ENCODE measurements at places on chromosomes 12 and 14.

DNA sequence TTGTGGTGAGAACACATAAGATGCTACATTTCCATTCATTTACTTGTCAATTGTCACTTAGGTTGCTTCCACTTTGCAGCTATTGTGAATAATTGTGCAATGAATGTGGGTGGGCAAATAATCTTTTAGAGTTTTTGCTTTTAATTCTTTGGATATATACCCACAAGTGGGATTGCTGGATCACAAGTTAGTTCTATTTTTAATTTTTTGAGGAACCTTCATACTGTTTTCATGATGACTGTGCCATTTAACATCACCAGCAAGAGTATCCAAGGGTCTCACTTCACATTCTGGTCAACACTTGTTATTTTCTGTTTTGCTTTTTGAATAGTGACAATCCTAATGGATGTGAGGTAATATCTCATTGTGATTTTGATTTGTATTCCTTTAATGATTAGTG lies 10.5 kb downstream of the CLEC6A start:
- DNase-seq, result no peak

- no peak for DNase-seq
These were observed 3.1 kb downstream of the FKBP4 start for GRCh38 chr12:2797721-2798418.

DNA sequence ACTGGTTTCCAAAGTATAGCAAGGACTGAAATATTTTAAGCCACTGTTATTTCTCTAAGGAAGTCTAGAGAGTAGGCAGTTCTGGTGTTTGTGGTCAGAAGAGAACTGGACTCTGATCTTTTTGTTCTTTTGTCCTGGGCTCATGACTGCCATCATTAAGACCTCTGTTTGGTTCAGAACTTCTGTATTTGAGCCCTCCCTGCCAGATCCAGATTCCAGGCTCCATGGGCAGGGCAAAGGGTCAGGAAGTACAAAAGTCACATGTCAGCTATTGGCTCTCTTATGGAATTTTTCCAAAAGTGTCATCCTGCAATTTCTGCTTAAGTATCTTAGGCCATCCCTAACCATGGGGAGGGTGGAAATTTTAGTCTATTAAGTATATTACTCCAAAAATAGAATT lies 6.8 kb downstream of the PIWIL1 start:
- DNase-seq, result no peak

GRCh38 chr12:75447691-75448393 lies 32.7 kb upstream of the GLIPR1 start:
- DNase-seq, result no peak

- DNase-seq, result no peak
These were observed 131.9 kb downstream of the PRKCH start for GRCh38 chr14:61453103-61453767.

GRCh38 chr12:59444932-59445331 lies 150.9 kb upstream of the SLC16A7 start:
- peak; percentile 12 for DNase-seq

- no peak for DNase-seq
These were observed 27.0 kb upstream of the AKAP5 start for GRCh38 chr14:64438181-64438841.

DNA sequence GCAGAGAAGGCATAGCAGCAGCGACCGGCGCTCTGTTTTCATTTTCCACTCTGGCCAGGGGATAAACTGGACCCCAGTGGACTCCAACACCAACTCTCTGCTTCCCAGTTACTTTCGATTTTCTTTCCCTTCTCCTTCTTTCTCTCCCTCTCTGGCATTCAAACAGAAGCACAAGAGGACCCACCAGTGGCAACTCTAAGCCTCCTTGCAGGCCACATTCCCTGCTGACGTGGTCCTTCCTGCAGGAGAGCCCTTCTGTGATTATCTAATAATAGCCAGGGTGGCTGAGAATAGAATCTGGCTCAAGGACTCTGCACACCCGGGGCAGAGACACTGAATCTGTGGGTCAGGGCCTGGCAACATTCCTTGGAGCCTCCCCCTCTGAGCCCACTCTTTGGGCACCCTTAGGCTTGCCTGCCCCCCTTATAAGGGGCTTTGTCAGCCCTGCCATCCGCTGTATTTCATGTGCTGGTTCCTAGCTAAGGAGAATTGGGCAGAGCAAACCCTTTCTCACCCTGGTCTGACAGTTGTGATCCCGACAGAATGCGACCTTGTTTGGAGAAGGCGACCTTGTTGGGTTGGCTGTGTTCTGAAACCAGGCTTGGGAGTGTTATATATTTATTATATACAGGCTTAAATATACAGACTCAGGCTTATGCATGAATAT lies 8.2 kb upstream of the HOXC6 start:
- DNase-seq, result no peak

- DNase-seq, result peak; percentile 96
These were observed at the start of gene LARP4 for GRCh38 chr12:50400638-50401499. LARP4 (plus strand) TSS chr12:50400885; CDS start chr12:50401011, 126 bp downstream.

GRCh38 chr14:92578511-92578910 lies 64.9 kb downstream of the RIN3 start:
- DNase-seq, result no peak

DNA sequence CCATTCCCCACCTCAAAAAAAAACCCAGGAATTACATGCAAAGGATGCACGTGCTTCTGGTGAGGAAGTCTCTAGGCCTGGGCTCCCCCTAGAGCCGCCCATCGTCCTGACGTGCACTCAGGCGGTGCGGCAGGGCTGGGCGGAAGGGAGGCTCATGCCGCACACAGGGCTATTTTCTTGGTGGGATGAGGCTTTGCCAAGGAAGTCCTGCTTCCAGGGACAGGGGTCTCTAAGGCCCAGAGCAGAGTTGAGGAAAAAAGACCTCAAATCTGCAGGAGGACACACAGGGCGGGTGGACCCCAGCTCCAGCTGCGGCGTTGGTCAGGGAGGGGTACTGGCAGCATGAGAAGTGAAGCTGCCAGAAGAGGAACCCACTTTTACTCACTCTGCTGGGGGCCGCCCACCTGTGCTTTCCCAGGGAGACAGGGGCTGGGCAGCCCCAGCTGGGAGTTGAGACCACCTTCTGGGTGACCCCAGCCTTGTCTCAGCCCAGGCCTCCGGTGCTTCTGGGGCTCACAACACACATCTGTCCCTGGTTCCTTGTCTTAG lies 4.2 kb downstream of the RHOF start:
- DNase-seq, result no peak

DNA sequence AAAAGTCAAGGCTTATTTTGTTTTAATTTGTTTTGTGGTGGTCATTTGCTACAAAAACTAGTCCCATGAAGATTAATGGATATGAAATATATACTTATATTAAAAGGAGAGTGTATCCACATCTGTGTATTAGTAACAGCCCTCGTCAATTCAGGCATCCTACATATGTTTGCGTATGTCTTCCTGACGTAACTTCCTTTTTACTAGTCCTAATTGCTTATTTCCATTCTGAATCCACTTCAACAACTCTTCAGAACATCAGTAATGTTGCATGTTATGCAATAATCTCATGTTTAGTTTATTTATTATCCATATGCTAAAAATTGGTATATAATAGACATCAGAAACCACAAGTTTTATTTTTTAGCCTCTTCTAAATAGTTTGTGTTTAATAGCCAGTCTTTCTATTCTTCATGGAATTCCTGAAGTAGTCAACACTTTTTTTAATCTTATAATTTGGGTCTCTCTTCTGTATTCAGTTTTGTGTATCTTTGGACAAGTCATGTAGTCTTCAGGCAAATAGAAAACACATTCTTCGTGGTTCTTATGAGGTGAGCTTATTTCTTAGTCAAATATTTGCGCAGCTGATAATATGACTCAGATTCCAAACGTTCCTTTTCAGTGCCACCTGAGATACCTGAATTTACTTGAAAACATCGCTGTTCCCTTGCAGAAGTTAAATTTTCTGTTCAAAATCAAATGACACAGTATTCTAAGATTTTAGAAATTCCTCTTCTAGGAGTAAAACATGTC lies 268.6 kb downstream of the CCDC59 start:
- DNase-seq, result no peak

- DNase-seq, result no peak
These were observed 526 bp downstream of the MLXIP start for GRCh38 chr12:122079033-122079531.

- no peak for DNase-seq
These were observed 75.5 kb downstream of the TMEM116 start for GRCh38 chr12:111937429-111937828.

DNA sequence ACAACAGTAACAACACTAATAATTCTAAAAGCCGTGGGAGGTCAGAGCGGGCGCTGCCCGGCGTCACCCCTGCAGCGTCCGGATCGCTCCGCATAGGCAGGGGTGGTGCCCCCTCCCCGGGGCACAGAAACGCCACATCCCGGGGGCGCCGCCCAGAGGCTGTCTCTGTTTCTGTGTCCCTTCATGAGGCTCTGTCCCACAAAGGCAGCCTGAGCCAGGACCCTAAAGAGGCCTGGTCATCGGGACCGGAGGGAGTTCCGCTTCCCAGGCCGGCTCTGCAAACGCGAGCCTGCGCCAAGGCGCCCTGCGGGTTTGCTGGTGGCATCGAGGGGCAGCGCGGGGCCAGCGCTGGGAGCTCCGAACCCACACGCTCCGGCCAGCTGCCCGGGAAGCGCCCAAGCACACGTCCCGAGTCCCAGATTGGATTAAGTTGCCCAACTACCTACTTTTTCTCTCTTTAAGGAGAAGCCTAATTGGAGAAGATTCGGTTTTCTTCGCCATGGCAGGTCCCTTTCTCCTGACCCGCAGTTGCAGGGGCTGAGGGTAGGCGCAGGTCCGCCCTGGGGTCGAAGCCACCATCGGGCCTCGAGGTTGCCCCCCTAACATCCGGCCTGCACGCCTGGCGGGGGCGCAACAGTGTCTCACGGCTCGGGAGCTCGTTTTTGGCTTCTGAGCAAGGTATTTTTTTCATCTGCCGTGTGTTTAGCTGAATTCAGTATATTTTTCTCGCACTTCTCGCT lies 421.7 kb downstream of the VRK1 start:
- DNase-seq, result peak; percentile 12

DNA sequence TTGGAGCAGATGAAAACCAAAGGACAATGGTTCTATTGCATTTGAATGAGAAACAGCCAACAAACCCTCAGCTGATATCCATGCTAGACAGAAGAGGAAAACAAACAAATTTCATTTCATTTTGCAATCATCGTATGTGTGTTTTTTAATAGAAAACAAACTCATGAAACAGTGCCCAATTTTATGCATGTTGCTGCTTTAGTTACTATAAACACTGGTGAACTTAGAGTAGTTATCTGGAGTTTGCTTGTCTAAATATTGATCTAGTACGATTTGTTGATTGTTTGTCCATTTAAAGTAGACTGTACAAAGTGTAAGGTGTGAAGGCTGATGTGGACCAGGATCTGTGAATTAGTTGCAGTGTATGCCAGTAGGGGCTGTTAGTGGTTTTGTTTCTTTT lies 166.6 kb downstream of the KITLG start:
- DNase-seq, result peak; percentile 60

GRCh38 chr12:66159123-66159522 lies 10.7 kb downstream of the TMBIM4 start:
- no peak for DNase-seq

- peak; percentile 89 for DNase-seq
These were observed 115.9 kb downstream of the NTN4 start for GRCh38 chr12:95674631-95675030.

- DNase-seq, result no peak
These were observed 242.7 kb downstream of the VRK1 start for GRCh38 chr14:97039717-97040363.

DNA sequence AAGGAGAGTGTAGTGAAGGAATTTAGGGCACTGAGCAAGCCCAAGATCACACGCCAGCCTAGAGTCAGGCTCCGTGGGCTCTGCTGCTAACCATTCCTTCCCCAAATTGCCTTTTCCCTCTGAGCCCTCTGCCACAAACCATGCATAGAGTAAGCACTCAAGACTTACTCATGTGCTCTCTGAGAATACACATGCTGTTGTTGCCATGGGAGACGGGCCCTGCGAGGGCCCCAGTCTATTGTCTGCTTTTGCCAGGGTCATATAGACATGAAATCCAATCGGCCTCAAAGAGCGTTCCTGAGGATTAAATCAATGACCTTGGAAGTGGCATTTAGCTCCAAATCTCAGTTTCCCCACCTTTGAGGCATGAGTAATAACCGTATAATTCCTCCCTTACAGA lies 48.7 kb upstream of the WSCD2 start:
- no peak for DNase-seq

DNA sequence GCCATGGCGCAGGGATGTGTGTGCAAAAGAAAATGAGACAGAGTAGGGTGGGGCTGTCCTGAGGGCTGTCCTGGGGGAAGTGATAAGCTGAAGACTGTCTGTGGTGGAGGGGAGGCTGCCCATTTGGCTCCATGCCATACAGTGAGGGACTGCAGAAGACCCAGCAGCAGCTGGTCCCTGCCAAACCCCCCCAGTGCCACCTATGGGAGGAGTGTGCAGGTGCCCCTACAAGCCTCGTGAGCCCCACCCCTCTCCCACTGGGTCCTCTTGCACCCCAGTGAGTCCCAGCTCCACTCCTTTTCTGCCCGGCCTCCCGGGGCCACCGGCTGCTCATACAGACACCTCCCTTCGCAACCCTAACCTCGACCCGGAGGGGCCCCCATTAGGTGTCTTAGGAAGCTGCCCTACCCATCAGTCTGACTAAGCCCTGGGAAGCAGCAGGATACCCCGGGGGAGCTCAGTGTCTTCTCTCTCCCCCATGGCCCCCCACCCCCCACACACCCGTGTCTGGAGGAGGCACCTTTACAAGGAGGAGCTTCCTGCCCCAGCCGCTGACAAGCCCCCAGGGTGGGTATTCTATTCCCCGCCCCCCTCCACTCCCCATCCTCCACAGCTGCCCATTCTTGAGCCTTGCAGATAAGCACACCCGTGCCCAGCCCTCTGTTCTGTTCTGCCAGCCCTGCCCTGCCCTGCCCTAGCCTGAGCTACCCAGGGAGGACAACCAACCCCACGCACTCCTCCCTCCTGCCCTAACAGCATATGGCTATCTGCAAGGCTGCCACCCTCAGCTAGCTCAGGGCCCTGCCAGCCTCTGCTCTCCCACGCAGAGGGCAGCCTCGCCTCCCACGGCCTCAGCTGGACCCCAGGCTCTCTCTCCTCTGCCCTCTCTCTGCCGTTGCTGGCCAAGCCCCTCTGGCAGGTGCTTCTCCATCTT lies 41.9 kb downstream of the SLC6A12 start:
- DNase-seq, result no peak
